ENCODE measurements at places on chromosomes 1 and 21. TPM values are rescaled to one million over a fixed set of nuclear protein-coding genes. Genes with fewer than 3 reads are reported as not detected.

- DNase-seq = peak; percentile 7
Measured at GRCh38 chr1:185656663-185657062, 77.5 kb upstream of the HMCN1 start.

- DNase-seq = no peak
Measured at GRCh38 chr1:80202118-80202517, 1195.6 kb upstream of the ADGRL4 start.

GRCh38 chr1:72281637-72282270 is 585 bp downstream of the NEGR1 start:
- DNase-seq = peak; percentile 2

DNA sequence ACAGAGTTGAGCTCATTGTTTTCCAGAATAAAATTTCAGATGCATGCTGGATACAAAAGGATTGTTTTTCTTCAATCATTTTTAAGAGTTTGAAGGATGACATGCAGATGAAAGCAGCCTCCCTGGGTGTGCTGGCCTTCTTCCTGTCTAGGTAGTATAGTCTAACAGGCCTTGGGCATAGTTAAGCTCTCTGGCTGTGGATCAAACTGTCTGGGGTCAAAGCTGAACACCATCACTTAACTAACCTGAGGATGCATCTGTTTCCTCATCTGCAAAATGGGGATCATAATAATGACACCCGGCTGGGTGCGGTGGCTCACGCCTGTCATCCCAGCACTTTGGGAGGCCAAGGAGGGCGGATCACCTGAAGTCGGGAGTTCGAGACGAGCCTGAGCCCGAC is 6.0 kb upstream of the TIE1 start:
- no peak for DNase-seq

DNA sequence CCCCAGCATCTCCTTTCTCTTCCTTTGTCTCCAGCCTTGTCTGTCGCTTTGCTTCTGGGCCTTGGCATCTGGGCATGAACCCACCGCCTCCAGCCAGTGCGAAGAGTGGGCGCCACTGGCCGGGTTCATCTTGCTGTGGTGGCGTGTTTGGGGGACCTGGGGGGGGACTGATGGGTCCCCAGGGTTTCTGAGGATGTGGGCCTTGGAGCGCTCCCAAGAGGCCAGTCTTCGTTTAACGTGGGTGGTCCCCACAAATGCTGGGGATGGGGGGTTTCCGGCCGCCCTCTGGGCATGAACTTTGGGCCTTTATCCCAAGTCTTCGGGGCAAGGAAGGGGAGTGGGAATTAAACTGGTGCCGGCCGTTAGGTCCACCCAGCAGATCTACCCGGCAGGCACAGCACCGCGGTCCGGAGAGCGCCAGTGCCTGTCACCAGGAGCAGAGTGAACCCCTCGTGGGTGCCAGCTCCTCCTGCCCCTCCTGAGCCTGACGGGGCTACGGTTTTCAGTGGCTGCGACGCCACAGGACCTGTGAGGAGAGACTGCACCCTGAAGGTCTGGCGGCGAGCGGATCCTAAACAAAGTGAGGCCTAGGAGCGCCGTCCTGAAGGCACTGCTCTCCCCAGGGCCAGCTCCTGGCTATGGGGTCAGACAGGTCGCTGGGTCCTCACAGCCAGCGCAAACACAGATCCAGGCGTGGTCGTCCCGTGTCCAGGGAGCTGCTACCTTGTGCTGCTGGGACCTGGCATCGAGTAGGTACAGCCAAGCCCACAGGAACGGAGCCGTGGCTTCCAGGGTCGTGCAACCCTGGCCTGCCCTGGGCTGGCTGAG is 12.1 kb upstream of the C1orf174 start:
- no peak for DNase-seq

DNA sequence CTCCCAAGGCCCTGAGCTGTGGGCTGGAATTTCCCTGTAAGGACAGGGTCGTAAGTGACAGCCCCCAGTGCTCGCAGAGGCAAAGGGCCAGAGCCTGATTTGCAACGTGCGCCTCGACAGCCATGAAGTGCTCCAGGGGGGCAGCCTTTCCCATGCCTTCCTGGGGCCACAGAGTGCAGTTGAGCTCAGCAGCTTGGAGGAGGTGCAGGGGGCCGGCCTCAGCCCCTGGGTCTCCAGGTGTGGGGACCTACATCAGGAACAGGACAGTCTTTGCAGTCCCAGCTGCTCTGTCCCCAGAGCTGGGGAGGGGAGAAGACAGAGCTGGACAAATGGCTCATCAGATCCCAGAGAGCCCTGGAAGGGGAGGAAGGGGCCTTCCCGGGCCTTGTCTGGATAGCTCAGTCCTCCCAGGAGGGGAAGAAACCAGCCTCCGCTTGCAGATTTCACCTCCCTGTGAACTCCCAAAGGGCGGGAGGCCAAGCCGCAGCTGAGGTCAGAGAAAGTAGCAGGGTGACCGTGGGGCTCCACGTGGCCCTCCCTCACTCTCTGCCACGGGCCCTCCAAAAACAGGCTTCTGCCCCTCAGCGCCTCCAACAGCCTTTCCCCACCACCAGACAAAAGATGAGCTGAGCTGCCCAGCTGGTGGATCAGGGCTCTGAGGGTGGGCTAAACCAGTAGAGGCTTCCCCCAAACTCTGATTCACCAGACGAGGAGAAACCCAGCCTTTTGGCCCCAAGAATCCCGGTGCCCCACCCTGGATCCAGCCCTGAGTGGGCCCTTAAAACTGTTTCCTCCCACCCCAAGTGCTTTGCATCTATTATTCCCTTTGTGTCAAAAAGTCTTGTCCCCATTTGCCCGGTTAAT is 76.5 kb downstream of the DHRS3 start:
- peak; percentile 85 for DNase-seq

- no peak for DNase-seq
Measured at GRCh38 chr1:203124546-203125317, 2.8 kb upstream of the ADORA1 start.

- DNase-seq = no peak
Measured at GRCh38 chr1:179052776-179053175, 27.1 kb downstream of the FAM20B start.

DNA sequence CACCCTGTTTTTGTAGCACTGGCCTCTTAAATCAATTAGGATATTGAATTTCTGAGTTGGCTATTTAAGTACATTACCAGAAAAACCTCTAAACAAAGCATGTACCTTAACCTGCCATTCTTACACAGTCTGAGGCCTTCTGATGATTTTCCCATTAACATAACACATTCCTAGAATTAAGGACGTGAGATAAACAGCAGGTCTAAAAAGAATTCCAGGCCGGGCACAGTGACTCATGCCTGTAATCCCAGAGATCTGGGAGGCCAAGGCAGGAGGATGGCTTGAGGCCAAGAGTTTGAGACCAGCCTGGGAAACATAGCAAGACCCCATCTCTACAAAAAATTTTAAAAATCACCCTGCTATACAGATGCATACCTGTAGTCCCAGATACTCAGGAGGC is 18.0 kb upstream of the LRRC8D start:
- DNase-seq = no peak

GRCh38 chr1:235098991-235099390 is 29.6 kb downstream of the TOMM20 start:
- no peak for DNase-seq

GRCh38 chr21:30829659-30830058 is at the start of gene KRTAP7-1:
TSS of gene KRTAP7-1 (minus strand) at chr21:30829759. CDS start at chr21:30829698, 61 bp downstream.
- DNase-seq = no peak

DNA sequence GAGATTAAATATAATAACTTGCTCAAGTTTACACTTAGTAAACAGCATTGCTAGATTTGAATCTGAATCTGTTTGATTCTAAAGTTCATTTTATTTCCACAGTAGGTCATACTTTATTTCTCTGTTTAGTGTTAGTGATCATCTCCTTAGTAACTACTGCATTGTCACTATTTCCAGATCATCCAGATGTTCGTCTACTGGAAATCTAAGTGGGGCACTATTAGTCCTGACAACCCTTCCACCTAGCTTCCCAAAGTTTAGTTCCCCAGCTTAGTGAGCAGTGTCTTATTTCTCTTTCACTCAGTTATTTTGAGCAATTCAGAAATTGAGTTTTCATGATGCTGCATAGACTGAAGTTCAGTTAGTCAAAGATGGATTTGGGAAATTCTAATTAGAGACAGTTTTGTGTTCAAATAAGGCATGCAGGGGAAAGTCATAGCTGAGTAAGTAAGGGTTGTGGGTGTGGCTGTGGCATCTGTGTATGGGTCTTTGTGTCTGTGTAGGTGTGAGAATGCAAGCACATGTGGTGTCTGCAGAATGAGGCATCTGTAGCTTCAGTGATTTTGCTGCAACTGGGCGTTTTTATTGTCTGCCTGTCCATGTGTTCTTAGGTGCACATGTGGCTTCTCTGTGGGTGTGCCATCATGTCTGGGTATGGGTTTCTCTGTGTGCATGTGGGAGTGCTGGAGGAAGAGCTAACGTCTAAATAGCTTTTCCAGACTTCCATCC is 107.3 kb downstream of the NTMT2 start:
- no peak for DNase-seq

DNA sequence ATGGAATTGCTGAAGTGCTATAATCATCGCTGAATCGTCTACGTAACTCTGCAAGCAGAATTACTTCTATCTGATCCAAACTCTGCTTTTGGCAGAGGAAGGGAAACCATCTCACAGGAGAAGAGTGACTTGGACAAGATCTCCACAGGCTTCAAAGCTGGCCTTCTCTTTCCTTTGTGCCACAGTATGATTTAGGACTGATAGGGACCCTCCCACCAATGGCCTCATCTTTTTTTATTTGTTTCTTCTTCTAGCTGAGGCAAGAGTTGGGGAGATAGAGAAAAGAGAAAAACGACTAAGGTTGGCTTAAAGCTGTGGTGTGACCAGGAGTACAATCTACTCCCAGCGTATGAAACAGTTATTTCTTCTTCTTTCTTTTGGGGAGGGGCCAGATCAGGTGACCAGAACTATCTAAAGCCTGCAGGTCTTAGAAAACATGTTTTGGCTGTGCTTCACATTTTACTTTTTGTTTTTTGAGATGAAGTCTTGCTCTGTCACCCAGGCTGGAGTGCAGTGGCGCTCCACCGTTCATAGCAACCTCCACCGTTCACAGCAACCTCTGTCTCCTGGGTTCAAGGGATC is 35.0 kb downstream of the ZNF496 start:
- no peak for DNase-seq

The TRIM17 gene
- not detected for total RNA-seq

The TSPAN2 gene
- total RNA-seq = 0.02 TPM

The CHRNB2 gene
- 0.08 TPM for total RNA-seq
